ENCODE measurements at places on chromosomes 12 and 14.

GRCh38 chr12:89238593-89238992 is 113.7 kb downstream of the DUSP6 start:
- DNase-seq = no peak

- no peak for DNase-seq
Measured at GRCh38 chr12:9701380-9702154, 31.3 kb downstream of the CLECL1 start.

GRCh38 chr14:102819176-102819628 is 42.0 kb downstream of the TRAF3 start:
- DNase-seq = no peak

DNA sequence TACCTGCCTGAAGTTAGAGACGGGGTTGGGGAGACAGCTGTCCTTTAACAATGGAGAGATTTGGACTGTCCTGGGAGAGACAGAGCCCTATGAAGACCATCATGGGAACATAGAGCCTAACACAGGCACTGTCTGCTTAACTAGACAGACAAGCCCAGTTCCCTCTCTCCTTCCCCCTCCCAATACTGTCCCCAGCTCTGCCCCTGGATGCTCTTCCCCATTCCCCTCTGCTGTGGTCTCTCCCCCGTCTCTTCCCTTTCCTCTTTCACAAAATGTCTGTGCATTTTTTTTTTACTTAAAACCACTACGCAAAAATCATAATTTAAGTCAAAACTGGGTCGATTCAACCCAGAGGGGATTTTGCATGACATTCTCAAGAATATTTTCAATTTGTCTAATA is 232.9 kb downstream of the CHST11 start:
- no peak for DNase-seq

- no peak for DNase-seq
Measured at GRCh38 chr12:52123487-52124186, 44.1 kb downstream of the SMIM41 start.

Data from GM04503 (cell line).